ENCODE measurements at places on chromosomes 6 and 20.
A peak's percentile ranks its signal among the peaks of the same experiment; 100 is the strongest.

DNA sequence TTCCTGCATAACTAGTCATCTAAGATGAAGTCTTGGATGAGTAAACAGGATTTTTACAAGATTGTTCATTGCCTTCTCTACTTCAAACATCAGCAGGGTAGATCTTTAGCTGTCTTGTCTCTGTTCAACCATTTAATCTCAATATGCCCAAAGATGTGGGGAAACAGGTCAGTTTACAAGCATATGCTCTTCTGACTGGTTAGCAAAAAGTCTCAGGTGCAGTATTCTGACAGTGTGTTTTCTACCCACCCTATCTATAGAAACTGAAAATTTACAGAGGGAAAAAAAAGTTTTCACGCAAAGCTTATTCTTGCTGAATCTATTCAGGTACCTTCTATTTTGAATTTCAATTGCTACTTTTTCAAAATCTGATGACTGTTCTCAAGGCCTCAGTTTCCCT is 29.0 kb downstream of the MAP3K5 start:
- no peak for DNase-seq

DNA sequence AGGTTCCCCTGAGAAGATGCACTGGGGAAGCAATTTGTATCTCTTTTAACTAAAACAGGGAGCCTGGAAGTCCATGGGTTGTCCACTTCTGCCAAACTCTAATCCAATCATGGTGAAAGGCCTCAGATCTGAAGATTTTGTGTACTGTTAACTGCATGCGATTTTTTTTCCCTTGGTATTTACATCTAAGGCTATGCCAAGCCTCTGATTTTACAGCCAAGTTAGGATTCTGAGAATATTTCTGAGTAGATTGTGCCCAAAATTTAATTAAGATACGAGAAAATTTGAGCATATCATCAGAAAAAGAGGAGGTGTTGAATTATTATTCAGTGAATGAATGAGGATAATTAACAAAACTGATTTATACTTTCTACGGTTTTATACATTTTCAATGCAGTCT is 34.0 kb downstream of the BTBD3 start:
- DNase-seq = no peak

DNA sequence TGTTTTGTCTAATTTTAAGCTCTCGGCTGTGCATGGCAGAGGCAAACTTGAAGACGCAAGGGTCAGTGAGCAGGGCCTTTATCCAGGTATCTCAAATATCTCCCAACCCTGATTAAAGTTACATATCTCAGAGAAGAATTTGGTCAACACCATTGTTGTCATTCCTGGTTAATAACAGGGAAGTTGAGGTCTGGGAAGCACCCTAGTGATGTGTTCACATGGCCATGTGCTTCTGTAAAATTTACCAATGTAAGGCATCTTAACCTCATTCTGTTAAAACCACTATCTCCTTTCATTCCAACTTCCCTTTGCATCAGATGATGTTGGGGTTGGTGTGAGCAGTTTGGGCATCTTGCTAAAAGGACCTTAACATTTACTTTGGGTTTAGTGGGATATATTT is 4.0 kb upstream of the FAM110A start:
- DNase-seq = no peak

- no peak for DNase-seq
Measured at GRCh38 chr20:34522969-34523871, 7.0 kb downstream of the DYNLRB1 start.

- no peak for DNase-seq
Measured at GRCh38 chr6:57224769-57225515, 2.8 kb upstream of the RAB23 start.

DNA sequence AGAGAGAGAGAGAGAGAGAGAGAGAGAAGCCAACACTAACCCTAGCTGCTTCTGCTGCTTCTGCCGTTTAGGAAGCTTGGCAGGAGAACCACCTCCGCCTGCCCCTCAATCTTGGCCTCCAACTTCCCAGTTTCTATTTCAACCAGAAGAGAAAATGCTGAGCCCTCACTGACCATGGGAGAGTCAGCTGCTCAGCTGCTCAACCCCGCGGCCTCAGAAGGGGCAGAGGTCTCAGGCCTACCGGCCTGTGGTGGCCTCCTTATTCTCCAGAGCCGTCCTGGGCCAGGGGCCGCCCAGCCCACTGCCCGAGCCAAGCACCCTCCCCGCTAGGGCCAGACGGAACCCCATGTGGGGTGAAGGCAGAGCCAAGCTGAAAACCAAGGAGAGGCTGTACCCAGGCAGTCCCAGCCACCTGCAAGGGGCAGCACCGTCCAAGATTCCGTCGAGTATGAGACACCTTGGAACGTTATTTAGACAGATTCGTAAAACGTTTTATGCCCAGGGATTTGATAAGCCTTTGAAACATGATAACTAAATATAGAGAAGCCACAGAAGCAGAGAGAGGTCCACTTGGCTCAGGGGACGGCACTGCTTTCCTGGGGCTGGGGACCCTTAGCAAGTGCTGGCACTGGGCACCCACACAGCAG is 116.6 kb downstream of the DLL1 start:
- no peak for DNase-seq

- no peak for DNase-seq
Measured at GRCh38 chr6:157035546-157035945, 258.4 kb downstream of the ARID1B start.

DNA sequence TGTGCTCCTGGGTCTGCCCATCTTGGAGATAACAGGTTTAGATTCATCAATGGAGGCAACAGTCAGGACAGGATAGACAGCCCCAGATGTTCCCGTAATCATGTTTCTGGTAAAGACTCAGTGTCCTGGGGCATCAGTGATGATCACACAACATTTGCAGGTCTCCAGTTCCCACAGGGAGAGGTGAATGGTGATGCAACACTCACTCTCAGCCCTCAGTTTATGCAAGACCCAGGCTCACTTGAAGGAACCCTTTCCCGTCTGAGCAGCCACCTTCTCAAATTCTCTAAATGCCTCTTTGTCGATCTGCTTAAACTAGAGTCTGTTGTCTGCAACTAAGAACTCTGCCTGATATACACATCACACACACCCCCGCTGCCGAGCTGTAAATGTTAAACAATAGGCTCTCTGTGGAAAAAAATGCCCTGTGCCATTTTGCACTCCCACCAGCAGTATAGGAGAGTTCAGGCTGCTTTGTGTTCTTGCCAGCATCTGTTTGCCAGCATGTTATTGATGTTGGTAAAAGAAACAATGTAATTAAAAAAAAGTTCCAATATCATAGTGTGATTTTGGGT is 30.1 kb upstream of the SCP2D1 start:
- DNase-seq = no peak

DNA sequence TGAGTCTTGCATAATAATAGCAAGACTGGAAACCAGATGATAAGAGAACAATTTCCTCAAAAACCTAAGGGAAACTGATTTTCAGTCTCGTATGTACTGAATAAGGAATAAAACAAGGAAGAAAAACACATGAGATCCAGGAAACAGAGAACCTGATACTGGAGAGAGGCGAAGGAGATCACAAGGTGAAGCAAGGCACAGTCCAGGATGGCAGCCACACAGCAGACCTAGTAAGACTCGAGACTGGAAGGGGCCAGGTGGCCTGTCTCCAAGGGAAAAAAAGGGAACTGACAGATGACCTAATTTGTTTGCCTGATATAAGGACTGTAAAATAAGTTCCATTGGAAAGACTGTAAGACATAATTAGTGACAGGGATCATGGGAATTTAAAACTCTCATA is 71.1 kb downstream of the TASP1 start:
- no peak for DNase-seq

DNA sequence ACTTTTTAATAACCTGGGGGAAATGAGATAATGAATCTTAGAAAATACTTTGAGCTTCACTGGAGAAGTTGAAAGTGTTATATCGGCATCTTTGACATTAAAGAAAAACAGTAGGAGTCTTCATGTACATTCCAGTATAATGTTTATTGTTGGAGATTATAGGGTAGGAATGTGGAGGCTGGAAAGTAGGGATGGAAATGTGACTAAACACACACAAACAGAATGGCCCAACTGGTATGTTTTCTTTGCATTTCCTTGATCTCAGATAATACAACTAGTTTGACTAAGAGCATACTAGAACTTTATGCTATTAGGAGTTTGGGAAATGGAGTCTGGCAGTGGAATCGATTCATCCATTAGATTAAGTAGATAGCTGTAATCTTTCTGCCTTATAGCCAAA is 10.1 kb upstream of the BAG2 start:
- no peak for DNase-seq

GRCh38 chr6:89828988-89829471 is 650 bp upstream of the CASP8AP2 start:
- DNase-seq = no peak

DNA sequence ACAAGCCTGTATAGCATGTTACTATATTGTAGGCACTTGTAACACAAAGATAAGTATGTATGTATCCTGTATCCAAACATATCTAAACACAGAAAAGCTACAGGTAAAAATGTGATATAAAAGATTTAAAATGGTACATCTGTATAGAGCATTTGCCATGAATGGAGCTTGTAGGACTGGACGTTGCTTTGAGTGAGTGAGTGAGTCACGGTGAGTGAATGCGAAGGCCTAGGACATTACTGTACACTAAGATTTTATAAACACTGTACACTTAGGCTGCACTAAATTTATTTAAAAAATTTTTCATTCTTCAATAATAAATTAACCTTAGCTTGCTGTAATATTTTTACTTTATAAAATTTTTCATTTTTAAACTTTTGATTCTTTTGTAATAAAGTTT is 136.9 kb downstream of the NKAIN2 start:
- no peak for DNase-seq

DNA sequence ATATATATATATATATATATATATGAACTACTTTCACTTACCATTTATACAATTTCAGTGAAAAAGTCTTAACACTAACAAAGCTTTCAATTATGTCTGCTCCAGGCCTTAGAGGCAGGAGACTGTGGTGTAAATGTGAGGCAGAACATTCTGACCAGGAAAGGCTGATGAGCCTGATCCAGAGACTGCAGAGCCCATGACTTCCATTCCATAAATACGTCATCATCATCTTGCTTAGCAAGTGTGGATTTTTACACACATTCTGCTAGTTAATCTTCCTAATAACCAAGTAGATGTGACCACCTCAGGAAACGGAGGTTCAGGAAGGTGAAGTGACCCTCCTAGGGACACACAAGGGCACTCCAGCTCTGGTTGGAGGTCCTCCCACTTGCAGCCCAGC is 14.9 kb downstream of the TRERF1 start:
- no peak for DNase-seq

- DNase-seq = no peak
Measured at GRCh38 chr6:111824608-111825337, 48.5 kb downstream of the FYN start.

GRCh38 chr6:141169419-141169818 is 963.3 kb upstream of the GJE1 start:
- DNase-seq = peak; percentile 16

GRCh38 chr20:46757754-46758678 is 48.6 kb downstream of the SLC2A10 start:
- no peak for DNase-seq

DNA sequence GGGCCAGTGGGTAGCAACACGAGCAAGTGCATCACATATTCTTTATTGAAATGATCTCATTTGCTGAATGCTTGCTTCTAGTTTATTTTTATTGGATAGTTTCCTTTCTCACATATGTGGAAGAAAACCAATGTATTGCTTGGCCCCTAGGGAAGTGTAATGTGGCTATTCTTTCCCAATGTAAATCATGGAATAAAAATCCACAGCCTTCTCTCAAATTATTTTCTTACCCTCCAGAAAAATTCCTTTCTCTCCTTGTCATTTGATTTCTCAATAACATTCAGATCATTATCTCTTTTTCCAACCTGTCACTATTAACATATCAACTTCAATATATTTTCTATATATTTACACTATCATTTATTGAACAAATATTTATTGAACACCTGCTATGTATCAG is 51.9 kb upstream of the PTPRK start:
- DNase-seq = no peak

DNA sequence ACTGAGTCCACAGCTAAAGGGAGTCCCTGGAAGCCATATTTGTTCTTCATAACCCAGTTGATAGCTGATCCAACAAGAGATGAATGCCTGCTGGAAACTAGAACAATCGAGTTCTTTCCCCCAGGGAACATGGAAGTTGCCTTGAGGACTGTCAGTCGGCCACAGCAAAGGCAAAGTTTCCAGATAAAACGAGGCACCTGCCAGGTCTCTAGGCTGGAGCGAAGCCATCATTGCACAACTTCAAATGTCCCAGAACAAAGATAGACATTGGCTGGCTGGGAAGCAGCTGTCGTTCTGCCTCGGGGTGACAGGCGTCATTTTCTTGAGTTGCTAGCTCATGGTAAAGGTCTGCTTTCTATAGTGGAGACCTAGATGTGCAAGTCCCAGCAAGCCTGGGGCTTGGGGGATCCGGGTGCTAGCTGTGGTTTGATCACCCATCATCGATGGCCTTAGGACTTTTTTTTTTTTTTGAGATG is 184.4 kb upstream of the ZNF217 start:
- peak; percentile 30 for DNase-seq

DNA sequence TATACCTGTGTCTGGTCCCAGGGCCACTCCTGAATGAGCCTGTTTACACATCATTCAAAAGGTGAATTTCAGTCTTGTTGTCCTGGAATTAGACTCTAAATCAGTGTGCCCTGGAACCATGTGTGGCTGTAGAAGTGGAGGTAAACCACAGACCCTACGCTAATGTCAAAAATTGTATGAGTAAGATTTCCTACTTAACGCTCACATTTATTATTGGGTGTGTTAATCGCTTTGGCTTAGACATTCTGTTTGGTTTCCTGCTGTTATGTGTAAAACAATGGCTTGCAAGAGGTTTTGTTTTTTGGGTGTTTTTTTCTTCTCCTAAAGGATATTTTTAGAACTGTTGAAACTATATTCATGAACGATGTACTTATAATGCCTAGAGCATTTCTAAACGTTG is 19.3 kb downstream of the PLCB1 start:
- DNase-seq = no peak

DNA sequence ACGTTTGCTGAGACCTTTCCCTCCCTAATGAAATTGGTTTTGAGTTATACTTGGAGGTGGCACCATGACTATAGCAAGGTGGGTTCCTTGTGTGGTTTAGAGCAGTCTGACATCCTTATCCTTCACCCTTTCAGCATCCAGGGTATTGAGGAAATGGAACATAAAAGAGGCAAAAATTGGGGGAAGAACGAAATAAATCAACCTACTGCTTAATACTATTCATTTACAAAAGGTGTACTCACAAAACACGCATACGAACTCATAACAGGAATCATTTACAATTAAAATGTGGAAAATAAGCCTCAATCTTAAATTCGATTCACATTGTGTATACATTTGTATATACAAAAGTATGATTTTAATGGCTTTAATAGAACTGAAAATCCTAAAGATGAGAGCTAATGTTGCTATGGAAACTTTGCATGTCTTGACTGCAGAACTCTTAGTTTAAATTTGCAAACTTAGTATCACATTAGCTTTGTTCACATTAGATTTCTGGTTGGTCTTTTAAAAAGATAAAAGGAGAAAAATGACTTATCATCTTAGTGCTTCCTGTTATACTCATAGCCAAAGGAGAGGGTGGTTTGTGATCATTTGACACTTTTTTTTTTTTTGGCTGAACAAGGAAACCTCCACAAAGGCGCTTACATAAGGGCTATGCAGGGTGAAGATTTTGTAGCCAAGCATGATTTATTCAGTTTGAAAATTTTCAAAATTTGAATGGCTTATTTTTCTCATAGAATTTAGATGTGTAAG is 76.1 kb upstream of the ATXN1 start:
- no peak for DNase-seq

- no peak for DNase-seq
Measured at GRCh38 chr6:96991618-96992342, 67.3 kb downstream of the KLHL32 start.

GRCh38 chr6:118746145-118746824 is 94.9 kb upstream of the CEP85L start:
- DNase-seq = no peak

Measured in NCI-H2107 (cell line).